Activated gamma-delta T cell treated with Interleukin-2 at 50 U/mL for 16 hours (primary cell): ENCODE measurements at places on chromosomes 7 and 10.

- DNase-seq: no peak
These were observed 18.5 kb upstream of the FOXL3 start for GRCh38 chr7:271266-272107.

GRCh38 chr7:79455173-79455790 is 1.8 kb upstream of the MAGI2 start:
- no peak for DNase-seq

DNA sequence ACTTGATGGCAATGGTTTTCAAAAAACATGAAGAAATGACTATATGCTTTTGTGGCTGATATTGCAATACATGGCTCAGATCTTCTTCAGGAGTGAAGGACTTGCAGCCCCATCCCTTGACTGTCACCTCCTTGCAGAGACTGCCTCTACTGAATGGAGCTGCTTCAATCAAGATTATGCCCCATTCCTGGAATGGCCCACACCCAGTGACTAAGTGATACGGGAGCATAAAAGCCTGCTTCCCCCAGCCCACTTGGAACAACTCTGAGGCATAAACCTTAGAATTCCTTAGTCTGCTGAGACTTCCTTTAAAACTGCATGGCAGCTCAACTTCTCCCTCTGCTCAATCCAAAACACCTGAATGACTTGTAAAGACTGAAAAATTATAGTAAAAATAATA is 957.1 kb downstream of the SORCS3 start:
- no peak for DNase-seq

DNA sequence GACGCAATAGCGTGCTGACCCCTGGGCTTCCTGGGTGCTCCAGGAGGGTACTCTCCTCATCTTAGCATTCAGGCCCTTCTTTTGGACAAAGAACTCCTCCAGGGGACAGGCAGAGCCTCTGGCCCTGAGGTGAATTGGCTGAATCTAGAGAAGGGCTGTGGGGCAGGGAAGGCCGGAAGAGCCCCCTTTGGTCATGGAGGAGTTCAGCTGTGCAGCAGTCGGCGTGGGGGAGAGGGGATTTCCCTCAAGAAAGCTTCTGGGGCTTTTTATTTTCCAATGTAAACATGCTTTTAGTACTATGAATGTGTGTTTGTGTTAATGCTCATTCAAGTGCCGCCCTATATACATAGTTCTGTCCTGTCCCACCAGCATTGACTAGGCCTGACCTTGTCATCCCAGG is 38.8 kb downstream of the FIGNL1 start:
- DNase-seq: no peak

DNA sequence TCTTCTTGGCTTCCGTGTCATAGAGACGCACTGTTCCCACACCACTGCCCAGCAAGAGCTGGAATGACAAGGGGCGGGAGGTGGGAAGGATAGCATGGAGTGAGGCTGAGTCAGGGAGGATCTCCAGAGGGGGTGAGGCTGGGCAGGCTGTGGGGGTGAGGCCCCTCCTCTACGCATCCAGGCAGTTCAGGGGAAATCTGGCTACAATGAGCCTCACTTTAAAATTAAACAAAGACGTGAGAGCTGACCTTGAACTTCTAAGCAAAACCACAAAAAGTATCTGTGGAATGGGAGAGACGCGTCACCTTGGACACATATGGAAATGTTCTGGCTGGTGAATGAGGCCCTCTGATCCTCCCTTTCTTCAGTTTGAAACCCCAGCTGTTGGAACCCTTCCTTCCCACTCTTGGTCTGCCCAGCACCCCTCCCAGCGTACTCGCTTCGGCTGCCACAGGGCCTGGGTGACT is 17.7 kb downstream of the WDR91 start:
- DNase-seq: no peak

GRCh38 chr10:95327367-95327766 is 36.6 kb upstream of the PDLIM1 start:
- DNase-seq: no peak

DNA sequence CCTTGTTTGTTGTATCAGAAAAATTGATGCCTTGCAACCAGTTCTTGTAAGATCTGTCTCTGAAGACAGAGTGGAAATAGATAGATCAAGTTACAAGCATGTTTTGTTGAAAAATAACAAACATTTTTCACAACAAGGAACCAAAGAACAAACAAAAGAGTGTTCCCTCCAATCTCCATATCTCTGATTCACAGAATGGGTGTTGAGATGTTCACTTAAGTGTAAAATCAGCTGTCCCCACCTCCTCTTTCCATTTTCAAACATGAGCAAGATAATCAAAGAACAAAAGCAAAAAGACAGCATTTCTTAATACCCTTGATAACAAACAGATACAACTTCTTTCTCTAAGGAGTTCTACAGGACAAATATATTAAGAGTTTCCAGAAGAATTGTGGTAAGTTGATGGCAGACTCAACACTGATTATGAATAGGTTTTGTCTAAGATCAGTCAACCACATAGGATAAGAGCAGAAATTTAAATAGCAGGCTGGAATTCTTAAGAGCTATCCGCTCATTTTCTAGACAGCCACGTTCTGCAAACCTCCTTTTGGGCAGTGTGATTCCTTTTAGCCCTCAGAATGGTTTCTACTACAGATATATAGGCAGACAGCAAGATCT is 970.9 kb upstream of the AUTS2 start:
- DNase-seq: no peak

DNA sequence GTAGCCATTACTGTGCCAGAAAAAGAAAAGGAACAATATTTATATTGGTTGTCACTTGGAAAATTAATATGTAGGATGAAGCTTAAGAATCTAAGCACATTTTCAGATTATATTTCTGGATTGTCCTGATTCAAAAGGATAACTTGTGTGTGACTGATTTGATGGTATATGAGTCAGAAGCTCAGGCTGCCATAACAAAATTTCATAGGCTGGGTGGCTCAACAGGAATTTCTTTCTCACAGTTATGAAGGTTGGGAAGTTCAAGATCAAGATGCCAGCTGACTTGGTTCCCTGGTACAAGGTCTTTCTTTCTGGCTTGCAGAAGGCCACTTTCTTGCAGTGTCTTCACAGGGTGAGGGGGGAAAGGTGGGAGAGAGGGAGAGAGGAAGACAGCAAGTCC is 108.5 kb downstream of the ST7 start:
- no peak for DNase-seq

DNA sequence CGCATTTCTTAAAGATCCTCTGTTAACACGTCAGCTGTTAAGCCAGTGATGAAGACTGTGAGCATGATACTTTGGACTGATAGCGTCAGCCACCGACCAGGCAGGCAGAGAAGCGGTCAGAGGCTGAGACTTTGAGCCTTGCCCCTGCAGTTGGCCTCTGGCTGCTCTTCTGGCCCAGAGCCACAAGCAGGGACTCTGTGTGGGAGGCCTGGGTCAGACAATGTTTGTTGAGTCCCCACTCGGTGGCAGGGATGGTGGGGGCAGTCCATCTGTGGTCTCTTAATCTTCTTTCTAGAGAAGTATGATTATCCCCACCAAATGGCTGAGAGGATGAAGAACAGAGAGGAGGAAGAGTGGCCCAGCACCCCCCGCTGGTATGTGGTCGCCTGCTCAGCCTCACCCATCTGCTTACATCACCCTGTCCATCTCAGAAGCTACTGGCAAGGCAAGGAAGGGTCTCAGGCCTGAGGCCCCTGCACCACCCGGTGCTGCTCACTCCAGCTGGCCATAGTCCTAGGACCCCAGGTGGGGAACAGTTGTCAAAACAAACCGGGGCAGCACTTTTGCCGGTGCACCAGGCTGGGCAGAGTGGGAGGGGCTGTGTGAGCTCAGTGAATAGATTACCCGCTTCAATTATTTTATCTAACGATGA is 202.9 kb downstream of the GRID1 start:
- DNase-seq: no peak

DNA sequence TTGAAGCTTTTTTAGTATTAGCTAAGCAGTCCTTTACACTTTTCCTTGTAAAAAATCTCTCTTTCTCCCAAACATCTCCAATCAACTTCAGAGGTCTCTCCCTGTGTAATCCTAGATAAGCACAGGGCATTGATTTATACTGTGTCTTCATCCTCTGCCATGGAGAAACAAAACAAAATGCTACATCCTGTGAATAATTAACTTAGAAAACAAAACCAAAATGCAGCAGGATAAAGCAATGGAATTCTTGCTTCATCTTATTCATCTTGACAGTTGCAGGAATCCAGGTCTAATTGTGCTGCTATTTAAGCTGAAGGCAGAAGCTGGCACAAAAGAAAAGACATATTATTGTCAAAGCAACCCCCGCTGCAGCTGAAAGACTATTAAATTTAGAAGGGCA is 641.5 kb upstream of the SORCS1 start:
- no peak for DNase-seq

DNA sequence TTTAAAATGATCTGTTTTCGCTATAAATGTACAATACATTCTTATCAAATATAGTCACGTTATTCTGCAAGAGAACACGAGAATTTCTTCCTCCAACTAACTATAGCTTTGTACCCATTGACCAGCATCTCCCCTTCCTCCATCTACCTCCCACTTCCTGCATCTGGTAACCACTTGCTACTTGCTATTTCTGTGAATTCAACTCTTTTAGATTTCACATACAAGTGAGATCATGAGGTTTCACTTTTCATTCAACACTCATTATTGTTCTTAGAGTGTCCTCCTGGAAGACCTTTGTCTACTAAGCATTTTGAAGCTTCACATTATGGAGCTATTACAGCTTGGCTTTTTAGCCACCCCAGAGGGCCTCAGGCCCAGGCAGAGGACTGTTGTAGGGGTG is 741.3 kb upstream of the FZD8 start:
- no peak for DNase-seq

DNA sequence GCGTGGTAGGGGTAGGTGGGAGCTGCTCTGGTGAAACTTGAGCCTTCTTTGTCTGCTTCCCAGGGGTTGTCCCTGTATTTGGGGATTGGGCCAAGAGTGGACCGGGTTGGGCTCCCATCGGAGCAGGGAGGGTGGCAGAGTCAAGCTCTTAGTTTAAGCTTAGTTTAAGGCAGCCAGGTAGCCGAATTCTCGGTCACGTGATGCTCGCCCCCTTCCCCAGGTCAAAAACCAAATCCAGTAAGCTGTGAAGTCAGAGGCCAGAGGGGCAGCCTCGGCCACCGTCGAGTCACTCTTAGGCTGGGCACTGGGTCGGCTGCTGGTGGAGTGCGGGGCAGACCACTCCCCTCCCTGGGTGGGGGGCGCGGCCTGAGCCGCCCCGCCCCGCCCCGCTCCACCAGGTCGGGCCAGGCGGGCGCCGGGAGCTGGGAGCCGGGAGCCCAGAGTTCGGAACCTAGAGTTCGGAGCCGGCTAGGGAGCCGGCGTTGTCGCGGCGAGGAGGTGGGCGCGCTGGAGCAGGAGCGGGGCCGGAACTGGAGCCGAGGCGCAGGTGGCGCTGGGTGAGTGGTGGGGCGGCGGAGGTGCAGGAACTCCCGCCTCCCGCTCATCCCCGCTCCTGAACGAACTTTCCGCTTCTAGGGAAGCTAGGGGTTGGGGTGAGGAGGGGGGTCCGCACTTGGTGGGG is 2.8 kb upstream of the LZTS2 start:
- peak; percentile 34 for DNase-seq

GRCh38 chr10:26318672-26319071 is 102.1 kb downstream of the GAD2 start:
- DNase-seq: no peak

- no peak for DNase-seq
These were observed 403.3 kb downstream of the HGF start for GRCh38 chr7:81366546-81366945.

DNA sequence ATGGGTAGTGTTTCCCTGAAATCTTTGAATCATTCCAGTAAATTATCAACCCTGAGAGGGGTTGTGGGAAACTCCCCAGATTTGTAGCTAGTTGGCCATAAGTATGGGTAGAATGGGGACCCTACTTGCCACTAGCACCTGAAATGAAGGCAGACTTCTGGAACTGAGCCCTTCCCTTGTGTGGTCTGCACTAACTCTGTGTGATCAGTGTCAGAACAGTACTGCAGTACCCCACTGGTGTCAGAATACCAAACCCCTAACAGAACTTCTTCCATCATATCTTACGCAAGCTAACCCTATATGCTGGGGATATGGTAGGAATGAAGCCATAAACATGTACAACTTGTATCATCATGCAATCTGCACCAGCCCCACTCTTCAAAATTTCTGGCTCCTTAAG is 50.8 kb downstream of the ABI1 start:
- no peak for DNase-seq

DNA sequence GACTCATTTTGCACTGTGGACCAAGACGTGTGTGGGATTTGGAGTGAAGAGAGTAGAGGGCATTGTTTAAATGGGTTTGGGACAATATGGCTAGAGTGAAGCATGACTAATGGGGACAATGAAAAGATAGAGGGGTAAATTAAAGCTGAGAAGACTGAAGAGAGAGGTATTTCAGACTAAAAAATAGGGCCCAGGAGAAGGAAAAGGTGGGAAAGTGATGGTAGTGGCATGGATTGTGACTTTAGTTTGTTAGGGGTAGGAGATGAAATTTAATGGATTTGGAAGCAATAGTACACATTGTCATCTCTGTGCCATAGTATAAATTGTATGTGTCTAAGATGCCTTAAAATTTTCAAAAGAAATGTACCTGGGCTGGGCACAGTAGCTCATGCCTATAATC is 18.2 kb downstream of the CDK1 start:
- DNase-seq: no peak

- no peak for DNase-seq
These were observed 52.2 kb downstream of the GALNT17 start for GRCh38 chr7:71184136-71184535.

DNA sequence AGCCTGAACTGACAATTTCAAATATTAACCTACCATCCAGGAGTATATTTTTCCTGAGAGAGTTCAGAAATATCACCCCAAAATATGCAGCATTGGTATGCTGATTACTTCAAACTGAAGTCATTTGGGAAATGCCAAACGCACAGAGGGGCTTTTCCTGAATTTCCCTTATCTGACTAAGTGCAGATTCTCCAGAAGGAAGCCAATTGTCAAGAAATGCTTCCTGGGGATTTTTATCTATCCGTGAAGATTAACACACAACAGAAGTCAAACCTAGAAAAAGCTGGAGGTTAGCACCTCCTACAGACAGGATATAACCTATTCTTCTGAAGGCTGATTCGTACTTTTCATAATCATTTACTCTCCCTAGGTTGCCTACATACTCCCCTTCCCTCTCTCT is 91.0 kb downstream of the AKR1D1 start:
- DNase-seq: no peak

- no peak for DNase-seq
These were observed 170.4 kb downstream of the ZNF438 start for GRCh38 chr10:30861221-30861620.

DNA sequence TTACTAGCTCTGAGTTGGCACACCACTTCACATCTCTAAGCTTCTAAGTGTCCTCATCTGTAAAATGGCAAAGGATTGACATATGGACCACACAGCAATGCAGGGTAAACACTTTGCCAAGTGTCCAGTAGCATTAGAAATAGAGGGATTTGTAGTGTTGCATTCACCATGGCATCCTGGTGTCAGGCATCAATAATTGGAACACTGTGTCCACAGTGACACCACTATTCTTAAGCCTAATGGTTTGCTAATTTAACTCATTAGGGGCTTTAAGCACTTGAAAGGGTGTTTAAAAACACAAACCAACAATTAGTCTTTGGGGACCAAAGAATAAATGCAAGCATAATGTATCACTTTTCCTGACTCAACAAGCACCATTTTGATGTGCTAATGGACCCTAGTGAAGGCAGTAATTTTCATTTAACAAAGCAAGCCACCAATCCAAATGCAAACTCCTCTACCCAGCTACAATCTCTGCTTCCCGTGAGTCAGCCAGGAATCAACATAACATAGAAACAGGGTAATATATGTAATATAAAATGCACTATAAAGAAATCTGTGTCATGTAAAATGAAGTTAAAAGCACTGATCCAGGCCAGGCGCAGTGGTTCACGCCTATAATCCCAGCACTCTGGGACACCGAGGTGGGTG is 75.9 kb downstream of the FAM204A start:
- DNase-seq: no peak

GRCh38 chr10:70936111-70936510 is 47.7 kb upstream of the PCBD1 start:
- DNase-seq: no peak
